Activated CD4-positive, alpha-beta memory T cell treated with anti-CD3 and anti-CD28 coated beads for 36 hours (primary cell): ENCODE measurements at places on chromosomes 11 and 22.
A peak's percentile ranks its signal among the peaks of the same experiment; 100 is the strongest.

DNA sequence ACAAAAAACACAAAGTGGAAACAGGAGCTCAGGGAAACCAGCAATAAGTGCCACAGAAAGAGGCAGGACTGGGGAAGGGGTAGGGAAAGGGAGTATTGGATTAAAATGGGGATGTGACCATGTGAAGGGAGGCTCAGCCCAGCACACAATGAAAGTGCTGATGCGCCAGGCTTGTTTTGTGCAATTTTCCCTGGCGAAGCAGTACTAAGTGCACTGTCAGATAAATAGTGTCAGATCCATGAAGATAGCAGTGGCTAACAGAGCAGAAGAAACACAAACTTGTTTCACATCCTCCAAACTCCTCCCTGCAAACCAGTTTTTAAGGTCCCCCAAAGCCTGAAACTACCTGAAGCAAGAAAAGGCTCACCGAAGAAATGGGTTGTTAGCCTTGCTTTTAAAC lies 50.7 kb upstream of the RAPSN start:
- no peak for DNase-seq

GRCh38 chr11:36452961-36453360 lies 57.1 kb downstream of the TRAF6 start:
- DNase-seq: no peak

DNA sequence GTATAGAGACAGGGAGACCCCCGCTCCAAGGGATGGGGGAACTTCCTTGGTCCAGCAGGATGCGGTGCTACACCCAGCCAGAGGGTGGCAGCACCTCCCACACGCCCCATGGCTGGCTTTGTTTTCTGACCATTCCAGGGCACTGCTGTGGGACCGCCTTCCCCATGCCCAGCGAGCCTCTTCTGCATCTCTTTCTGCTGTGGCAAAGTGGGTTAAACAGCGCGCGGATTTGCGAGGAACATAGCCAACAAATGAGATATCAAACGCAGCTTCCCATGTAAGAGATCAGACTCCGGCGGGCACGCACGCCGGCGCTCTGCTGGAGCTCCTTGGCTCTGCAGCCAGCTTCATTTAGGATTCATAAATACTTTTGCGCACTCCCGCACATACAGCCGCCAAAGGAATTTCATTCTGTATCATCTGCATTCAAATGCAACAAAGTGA lies 485.8 kb upstream of the CADM1 start:
- DNase-seq: no peak

- no peak for DNase-seq
Measured at GRCh38 chr11:114399490-114400215, 658 bp downstream of the C11orf71 start.

- no peak for DNase-seq
Measured at GRCh38 chr11:79082907-79083306, 357.9 kb downstream of the TENM4 start.

- no peak for DNase-seq
Measured at GRCh38 chr11:502288-503178, 4.5 kb downstream of the RNH1 start.

DNA sequence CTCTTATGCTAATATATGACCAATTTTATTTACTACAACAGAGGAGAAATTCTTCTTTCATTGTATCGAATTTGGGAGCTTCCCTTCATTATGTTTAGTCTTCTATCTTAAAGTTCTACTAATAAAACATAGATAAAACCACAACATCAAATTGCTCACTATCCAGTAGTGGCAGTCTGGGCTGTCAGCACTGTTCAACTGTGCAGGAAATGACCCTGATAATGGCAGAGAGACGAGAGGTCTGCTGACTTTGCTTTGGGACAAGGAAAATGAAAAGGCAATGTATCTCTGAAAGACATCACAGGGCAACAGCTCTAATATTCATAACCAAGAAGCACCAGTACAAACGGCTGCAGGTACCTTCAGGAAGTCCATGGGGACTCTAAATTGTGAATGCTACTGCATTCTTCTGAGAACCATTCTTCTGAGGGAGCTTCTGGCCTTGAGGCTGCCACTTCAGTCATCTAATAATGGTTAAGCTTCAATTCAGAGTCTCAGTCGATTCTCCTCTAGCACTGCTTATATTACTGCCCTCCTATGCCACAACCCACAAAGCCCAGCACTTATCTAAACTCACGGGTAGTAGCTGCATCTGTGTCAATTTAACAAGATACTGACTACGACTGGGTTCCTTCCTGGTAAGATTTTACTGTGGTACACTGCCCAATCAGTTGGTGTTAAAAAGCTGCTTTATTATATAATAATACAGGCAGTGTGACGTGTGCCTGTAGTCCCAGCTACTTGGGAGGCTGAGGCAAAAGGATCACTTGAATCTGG lies 44.2 kb downstream of the CKAP5 start:
- no peak for DNase-seq

DNA sequence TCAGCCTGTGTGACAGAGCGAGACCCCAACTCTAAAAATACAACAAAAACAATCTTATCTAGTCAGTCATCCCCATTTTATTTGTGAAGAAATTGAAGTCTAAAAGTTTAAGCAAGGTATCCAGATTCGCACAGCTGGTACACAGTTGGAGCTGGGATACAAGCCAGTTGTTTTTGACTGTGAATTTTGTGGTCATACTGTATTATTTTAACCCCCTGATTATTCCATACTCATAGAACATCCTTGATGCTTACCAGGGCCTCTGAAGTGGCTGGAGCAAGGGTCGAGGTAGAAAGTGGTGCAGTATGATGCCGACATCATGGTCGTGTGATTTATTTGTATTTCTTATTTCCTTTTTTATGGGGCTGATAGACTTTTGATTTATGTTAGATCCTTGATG lies 50.0 kb downstream of the BID start:
- DNase-seq: no peak

DNA sequence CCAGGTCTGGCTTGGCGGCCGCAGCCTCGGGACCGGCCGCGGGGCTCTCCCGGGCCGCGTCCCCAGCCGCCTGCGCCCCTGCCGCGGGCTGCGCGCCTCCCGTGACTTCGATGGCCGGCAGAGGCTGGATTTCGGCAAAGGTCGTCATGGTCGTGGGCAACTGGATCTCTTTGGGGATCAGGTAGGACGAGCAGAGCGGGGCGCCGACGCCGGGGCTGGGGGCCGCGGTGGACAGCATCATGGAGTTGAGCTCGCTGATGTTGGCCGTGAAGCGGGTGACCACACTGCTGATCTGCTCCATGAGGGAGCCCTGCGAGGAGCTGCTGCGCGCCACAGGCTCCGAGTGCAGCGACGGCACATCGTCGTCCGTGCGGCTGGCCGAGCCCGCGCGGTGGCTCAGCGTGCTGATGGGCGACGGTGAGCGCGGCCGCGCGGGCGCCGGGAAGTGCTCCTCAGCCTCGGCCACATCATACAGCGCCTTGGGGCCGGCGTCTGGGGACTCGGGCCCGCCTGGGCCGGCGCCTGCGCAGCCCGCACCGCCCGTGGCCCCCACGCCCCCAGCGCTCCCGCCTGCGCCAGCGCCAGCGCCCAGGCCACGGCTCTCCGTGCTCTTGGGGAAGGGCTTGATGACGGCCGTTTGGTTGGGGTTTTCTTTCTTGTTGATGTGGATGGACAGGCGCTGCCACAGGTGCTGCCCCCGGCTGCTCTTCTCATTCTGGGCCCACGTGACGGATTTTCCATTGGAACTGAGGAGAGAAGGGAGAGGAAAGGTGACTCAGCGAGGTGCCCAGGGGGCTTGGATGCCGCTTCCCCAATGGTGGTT lies 171.4 kb upstream of the CTSC start:
- peak; percentile 48 for DNase-seq

DNA sequence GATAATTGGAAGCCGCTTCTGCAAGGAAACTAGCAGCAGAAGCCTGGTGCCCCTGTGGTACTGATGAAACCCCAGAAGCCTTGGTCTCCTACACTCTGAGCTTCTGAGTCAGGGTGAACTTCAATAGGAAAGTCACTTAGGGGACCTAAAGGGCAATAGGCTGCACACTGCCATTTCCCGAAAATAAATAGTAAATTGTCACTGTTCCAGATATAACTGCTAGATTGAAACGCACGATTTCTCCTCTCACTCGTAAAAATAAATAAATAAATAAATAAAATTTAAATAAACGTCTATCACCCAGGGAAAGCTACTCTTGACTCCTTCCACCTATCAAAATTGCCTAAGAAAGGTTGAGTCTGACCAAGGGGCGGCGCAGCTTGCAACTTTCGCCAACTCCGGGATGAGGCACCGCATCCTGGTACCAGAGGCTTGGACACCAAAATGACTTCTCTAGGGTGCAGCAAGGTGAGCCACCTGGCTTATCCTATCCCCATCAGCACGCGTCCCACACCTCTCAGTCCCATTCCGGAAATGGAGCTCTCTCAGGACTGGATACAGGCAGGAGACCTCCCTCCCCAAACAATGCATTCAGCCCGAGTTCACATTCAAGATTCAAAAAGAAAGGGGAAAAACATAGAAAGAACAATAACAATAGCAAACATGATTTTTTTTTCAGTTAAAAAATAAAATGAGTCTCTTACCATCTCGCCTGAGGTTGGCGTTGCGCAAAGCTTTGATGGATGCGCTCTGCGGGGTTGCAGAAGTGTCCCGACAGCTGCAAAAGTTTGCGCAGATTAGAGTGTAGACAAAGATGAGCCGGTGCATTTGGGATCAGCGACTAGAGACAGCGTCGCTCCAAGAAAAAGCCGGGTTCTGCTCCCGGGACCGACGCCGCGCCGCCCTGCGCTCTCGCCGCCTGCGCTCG lies 583 bp downstream of the PDGFD start:
- no peak for DNase-seq

DNA sequence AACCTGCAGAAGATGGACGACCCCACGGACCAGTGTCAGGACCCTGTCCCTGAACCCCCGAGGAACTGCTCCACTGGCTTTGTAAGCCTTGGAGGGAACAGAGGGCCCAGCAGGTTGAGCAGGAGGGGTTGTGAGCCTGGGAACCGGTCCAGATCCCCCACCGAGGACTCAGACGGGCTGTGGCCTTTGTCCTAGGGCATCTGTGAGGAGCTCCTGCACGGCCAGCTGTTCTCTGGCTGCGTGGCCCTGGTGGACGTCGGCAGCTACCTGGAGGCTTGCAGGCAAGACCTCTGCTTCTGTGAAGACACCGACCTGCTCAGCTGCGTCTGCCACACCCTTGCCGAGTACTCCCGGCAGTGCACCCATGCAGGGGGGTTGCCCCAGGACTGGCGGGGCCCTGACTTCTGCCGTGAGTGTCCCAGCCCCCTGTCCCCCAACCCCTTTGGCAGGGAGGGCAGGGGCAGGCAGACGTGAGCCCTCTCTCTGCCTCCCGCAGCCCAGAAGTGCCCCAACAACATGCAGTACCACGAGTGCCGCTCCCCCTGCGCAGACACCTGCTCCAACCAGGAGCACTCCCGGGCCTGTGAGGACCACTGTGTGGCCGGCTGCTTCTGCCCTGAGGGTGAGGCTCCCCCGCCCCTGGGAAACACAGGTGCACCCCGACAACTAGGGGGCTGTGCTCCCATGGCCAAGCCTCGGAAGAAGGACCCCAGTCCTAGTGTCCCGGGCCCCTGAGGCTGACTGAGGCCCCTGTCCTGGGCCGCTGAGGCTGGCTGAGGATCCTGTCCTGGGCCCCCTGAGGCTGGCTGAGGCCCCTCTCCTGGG lies 6.4 kb downstream of the MUC5AC start:
- DNase-seq: no peak

- DNase-seq: no peak
Measured at GRCh38 chr11:73945396-73945795, 5.4 kb upstream of the DNAJB13 start.

GRCh38 chr22:28440592-28441390 lies 238.8 kb downstream of the TTC28 start:
- no peak for DNase-seq

- DNase-seq: no peak
Measured at GRCh38 chr11:83037877-83038276, 33.8 kb downstream of the RAB30 start.

DNA sequence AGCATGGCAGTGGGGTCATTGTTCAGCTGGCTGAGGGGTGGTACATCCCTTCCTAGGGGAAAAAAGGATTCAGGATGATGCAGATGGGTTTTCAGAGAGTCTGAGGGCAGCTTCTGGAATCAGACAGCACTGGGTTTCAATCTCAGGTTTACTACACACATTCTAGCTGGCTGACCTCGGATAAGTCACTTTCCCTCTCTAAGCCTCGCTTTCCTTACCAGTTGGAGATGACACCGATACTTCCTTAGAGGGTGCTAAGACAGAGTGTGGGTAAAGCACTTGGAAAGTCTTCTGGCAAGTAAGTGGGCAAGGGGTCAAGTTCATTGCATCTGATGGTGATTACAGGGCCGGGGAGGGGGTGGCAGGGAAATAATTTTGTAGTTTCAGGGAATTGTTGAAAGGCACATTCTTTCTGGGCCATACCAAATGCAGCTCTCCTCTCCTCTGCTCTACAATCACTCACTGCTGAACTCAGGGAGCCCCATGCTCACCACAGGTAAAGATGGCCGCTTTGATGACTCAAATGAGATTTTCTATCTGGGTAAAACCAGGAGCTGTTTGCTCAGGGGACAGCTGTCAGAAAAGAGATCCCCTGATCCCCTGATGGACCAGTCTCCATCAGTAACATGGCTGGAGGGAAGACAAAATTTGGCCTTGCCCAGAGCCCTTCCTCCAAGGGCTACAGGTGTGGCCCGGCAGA lies 6.5 kb upstream of the MIAT start:
- DNase-seq: peak; percentile 62

GRCh38 chr11:46237248-46238077 lies 40.0 kb upstream of the CREB3L1 start:
- peak; percentile 79 for DNase-seq

DNA sequence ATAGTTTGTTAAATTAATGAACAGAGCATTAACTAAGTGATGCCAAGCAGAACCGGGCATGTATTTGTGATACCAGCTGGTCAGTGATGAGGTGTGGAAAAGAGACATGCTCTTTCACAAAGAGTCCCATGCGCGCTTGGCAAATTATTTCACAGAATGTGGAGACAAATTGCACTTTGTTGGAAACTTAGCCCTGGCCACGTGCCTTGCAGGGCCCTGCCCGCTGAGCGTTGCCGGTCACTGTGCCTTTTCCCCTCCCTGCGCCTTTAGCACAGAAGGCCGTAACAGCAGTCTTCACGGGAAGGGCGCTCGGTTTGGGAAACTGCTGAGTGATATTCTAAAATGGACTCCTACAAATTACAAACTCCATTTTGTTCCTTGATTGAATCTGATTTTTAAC lies 235.9 kb downstream of the TBC1D22A start:
- no peak for DNase-seq
